ENCODE measurements at places on chromosomes 12 and 14.
A peak's percentile ranks its signal among the peaks of the same experiment; 100 is the strongest.

- no peak for DNase-seq
Observed at GRCh38 chr12:4172999-4173398, 100.6 kb upstream of the CCND2 start.

DNA sequence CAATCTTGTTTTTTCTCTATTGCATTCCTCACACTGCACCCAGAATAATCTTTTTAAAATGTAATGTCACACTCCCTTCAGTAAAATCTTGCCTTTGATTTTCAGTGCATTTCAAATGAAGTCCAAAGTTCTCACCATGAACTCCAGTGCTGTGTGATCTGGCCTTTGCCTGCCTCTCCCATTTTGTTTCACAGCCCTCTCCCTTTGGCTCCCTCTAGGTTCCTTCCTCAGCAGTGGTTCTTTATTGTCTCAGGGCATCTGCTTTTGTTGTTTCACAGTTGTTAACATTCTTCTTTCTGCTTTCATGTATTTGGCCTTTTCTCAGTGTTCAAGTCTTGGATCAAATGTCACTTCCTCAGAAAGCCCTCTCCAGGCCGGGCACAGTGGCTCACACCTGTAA is 84.5 kb upstream of the AMN1 start:
- peak; percentile 29 for DNase-seq

DNA sequence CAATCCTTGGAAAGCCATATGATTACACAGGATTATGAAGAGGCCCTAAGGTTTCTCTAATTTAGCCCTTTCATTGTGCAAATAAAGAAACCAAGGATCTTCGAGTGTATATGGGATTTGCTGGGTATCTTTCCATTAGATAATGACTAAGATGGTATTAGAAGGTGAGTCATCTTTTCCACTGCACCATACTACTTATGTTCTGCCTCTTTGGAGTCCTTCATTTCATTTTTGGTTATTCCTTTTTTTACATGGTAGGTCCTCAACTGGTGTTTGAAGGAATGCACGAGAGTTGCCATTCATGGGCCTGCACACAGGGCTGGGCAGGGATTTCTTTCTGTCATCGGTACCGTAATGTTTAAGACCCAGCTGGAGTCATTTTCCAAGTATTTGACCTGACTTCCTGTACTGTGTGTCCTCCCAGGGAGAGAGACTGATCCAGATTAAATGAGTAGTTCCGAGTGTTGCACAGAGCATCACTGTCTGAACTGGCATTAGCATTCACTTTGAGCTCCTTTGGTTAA is 85.7 kb downstream of the BORCS5 start:
- peak; percentile 24 for DNase-seq

- no peak for DNase-seq
Observed at GRCh38 chr14:31201111-31201510, 6.5 kb downstream of the HECTD1 start.

GRCh38 chr12:107818984-107819383 is 44.5 kb downstream of the ASCL4 start:
- DNase-seq: no peak

DNA sequence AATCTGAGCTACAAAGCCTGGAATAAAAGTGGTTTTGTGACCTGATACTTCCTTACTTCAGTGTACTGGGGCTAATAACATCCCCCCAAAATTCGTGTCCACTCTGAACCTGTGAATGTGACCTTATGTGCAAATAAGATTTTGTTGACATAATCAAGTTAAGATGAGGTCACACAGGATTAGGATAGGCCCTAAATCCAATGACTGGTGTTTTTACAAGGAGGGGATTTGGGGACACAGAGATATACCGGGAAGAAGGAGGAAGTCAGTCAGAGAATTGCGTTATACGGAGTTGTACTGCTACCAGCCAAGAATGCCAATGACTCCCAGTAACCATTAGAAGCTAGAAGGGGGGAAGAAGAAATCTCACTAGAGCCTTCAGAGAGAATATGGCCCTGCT is 299.9 kb downstream of the ACSS3 start:
- DNase-seq: no peak

DNA sequence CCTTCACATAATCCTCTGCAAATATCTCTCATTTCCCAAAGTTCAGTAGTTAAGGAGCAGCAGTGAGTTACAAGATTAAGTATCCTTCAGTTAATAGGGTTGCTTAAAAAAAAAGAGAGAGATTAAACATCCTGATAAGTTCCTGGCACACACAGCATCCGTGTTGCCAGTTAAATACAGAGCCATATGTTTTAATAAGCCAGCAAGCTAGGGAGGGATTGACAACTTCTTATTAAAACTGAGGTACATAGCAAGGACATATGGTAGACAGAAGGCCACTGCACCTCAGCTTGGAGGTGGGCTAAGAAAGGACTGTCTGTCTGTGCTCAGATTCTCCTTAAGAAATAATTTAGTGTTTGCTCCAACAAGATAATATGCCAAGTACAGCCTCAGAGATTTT is 9.6 kb upstream of the TMEM30B start:
- DNase-seq: no peak

DNA sequence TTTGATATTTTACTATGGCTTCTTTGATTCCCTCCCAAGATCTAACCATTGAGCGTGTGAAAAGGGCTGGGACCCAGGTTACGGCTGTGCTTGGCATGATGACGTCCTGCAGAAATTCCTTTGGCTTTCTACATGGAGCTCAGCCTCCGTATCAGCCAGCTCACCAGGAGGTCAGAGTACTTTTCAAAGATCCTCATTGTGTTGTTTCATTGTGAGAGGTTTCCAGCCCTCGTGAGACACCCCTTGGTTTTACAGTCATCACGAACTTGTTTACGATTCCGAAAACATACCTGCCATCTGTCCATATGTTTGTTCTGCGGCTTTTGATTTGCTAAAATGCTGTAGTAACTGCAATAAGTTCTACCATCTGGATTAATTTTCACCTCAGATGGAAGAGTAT is 453.1 kb downstream of the TMEM121 start:
- no peak for DNase-seq

GRCh38 chr12:2198005-2198501 is 145.3 kb downstream of the CACNA1C start:
- DNase-seq: peak; percentile 92

DNA sequence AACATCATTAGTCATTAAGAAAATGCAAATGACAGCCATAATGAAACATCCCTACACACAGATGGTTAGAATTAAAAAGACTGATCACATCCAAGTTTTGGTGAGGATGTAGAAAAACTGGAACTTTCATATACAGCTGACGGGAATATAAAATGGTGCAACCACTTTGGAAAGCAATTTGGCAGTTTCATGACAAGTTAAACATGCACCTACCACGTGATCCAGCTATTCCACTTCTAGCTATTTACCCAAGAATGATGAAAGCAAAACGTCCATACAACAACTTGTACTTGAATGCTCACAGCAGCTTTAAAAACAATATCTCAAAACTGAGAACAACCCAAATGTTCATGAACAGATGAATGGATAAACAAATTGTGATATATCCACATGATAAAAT is 77.9 kb upstream of the AVPR1A start:
- no peak for DNase-seq

GRCh38 chr14:104582662-104583061 is 3.1 kb downstream of the C14orf180 start:
- DNase-seq: no peak

DNA sequence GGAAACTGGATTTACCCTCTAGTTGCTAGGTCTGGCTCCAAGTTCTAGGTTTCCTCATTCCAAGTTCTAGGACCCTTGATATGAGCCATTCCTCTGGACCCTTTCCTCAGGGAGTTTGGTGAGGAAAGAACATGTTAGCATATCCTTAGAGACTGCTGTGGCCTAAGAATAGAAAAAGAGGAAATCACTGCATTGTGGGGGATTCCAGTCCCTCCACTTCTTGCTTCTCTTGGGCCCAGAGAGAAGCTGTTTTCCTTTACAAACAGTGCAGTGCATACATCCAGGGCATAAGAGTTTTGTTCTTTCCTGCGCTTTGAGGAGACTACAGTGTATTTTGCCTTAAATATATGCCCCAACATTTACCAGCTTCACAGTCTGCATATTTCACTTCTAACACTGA is 59.0 kb downstream of the LLPH start:
- no peak for DNase-seq

DNA sequence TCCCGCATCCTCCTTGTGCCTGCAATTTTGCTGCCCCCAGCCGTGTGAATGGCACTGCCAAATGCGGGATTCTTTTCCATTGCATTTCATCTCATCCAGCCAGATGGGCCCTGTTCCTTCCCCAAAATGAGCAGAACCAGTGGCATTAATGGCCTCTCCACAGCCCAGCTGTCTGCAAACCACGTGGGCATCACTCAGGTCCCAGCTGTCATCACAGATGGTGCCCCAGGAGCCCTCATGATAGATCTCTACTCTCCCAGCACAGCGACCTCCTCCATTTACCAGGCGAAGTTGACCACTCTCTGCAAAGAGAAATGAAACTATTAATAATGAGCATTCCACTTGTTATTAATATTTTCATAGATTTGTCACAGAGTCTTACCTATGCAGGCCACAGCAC is 17.1 kb downstream of the CD163 start:
- no peak for DNase-seq

GRCh38 chr12:57377103-57377840 is 53.6 kb downstream of the R3HDM2 start:
- DNase-seq: no peak

DNA sequence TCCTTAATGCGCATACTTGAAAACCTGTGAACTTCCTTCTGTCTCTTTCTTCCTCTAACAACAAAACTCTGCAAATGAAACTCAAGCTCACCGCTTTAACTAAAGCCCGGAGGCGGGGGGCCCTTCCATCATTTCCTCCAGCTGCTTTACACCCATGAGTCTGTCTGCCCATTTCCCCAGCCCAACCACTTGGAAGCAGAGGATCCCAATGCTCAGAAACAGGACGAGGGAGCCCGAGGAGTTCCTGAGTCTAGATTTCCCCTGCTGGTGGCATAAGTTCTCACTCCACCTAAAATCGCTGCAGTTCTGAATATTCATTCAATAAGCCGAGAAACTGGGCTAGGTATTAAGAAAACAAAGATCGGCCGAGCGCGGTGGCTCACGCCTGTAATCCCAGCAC is 30.8 kb downstream of the GPR19 start:
- no peak for DNase-seq

- DNase-seq: no peak
Observed at GRCh38 chr12:124423761-124424515, 129.0 kb downstream of the RFLNA start.

DNA sequence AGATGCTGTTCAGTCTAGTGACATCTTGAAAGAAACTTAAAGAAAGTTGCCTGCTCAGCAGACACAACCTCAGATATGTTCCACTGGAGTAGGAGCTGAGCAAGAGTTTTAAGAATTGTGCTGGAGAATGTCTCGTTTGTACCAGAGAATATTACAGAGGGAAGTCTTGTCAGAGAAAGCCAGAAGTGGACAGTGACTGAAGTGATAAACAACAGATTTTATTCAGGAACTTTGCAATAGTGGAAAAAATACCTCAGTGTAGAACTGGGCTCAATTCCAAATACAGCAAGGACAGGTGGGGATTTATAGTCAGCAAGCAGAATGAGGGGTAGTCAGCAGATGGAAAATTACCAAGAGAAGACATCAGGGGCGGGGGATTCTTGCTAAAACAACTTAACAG is 18.6 kb downstream of the ZDHHC17 start:
- DNase-seq: no peak

DNA sequence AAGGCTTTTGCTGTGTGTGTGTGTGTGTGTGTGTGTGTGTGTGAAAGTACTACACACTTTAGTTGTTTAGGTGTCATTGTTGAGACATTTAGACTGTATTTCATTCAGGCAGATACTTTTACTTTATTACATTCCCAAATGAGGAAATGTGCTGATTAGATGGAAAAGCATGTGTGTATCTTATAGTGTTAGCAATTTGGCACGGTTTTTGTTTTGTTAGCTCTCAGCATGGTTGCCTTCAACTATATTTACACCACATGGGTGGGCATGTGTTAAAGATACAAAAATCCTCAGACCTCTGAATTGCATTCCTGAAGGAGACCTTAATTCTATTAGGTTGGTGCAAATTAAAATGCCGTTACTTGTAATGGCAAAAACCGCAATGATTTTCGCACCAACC is 879.5 kb downstream of the DIO2 start:
- no peak for DNase-seq

GRCh38 chr12:110941391-110941790 is 21.0 kb upstream of the MYL2 start:
- DNase-seq: no peak

GRCh38 chr12:16919551-16919950 is 313.6 kb upstream of the LMO3 start:
- DNase-seq: no peak

- no peak for DNase-seq
Observed at GRCh38 chr12:90004319-90005074, 295.9 kb upstream of the ATP2B1 start.

Data from SW480 (cell line).